ENCODE measurements at places on chromosomes 16 and 17.

DNA sequence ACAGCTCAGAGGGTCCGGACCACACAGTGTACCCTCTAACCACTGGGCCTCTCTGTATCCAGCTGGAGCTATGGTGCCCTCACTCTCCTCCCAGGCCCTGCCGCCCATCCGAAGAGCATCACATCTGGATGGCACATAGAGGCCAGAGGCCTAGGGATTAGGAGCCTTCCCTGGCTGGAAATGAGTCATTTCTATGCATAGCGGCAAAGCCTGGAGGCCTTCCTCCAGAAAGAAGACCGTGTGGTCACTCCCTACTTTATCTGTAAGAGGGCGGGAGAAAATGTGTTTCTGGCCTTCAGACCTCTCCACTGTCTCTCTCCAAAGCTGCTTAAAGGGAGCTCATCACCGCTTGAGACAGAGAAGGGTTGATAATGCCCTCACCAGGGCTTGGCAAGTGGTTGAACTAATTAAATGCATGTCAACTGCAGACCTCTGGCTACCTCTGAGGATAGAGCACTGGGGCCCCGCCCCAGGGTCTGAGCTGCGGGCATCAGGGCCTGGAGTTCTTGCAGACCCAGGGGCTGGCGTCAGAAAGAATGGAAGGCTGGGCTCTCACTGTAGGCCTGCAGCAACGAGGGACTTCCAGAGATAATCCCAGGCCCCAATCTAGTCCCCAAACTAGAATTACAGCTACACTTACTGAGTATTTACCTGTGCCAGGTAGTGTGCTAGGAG lies 122.2 kb downstream of the IRX5 start:
- DNase-seq, result peak; percentile 71

DNA sequence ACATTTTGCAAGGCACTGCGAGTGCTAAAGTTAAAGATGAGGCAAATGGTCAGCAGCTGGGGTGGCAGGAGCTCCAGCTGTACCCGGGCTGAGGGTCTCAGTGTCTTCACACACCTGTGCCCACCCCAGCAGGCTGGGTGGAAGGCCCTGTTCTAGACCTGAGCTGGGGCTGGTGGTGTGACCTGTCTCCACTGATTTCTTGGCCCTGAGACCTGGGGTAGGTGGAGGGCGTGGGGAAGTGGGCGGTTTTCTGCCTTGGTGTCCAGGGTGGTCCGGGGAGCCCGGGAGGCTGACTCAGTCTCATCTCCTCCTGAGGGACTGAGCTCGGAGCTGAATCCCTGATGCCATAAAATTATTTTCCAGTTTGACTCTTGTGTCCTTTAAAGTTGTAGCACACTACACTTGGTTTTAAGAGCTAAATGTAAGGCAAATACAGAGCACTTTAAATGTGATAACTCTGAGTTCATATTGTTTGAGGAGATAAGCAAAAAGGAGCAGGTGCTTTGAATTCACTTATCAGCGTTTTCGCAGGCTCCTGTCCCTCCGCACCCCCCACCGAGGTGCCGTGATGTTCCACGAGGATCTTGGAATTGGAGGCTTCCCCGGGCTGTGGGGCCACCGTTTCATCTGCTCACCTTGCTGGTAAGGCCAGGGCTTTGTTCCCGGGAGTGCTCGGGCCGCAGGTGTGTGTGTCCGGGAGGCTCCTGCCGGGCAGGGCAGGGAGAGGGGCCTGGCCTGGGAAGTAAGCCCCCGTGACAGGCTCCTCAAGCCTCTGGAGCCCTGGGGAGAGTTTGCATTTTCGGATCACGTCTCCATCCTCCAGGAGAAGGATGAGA lies 117.0 kb downstream of the AATF start:
- DNase-seq, result no peak

- no peak for DNase-seq
Observed at GRCh38 chr17:30720013-30720471, 104.5 kb downstream of the CRLF3 start.

DNA sequence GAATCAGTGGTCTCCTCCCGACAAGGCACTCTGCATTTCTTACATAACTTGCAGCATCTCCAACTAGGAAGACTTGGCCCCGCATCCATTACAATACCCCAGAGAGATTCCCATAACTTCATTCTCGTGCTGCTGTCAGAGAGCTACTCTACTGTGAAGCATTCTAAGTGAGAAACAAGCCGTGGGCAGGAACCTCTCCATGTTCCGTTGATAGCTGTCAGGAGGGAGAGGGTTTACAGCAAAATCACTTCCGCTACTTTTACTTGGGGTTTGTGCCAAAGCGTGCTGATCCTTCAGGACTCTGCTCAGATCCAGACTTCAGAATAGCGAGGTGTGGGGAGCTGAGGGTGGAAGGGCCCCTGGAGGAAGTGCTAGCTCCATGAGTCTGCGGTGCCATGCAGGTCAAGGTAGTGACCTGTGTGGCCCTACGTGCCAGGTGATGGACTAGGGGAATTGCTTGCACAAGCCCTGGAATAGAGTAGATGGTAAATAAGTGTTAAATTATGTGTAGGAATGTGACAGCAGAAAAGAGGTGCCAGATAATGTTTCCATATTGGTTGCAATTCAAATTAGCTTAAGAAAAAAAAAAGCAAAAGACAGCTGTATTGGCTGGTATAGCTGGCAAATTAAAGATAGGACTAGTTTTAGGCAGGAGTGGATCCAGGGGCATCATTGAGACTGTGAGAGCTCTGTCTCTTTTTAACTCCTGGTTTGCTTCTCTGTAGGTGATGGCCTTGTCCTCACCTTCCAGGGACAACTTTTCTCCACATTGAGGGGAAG lies 358.5 kb upstream of the ERCC4 start:
- DNase-seq, result no peak

- no peak for DNase-seq
Observed at GRCh38 chr16:21023509-21024202, 123.1 kb downstream of the LYRM1 start.

GRCh38 chr17:77826132-77826873 lies 132.2 kb upstream of the TNRC6C start:
- DNase-seq, result no peak

DNA sequence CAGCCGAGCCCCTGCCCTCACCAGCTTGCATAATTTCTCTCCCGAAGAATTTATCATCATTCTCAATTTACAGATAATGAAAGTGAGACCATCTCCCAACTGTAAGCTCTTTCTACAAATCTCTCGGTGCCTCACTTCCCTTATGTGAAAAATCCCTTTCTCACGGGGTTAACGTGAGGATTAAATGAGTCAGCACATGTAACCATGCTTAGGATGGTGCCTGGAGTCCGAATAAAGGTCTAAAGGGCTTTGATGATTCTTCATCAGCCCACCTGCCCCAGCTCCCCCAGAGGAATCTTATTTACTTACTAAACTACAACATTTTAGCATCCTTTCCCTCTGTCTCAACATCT lies 24.8 kb upstream of the PIK3R6 start:
- no peak for DNase-seq

GRCh38 chr17:59327121-59327980 lies 4.1 kb upstream of the YPEL2 start:
- no peak for DNase-seq

DNA sequence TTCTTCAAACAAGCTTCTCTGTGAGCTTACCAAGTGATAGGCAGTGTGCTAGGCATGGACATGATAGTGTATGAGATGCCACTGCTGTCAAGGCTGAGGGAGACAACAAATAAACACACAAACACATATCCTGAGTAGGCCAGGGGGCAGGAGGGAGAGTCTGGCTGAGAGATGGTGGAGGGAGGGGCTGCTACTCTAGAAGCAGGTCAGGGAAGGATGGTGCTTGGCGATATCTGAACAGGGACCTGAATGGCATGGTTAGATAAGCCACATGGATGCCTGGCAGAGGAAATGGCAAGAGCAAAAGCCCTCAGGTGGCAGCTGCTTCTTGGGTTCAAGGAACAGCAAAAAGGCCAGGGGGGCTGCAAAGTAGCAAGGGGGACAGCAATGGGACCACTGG lies 8.6 kb upstream of the CHST6 start:
- DNase-seq, result no peak

DNA sequence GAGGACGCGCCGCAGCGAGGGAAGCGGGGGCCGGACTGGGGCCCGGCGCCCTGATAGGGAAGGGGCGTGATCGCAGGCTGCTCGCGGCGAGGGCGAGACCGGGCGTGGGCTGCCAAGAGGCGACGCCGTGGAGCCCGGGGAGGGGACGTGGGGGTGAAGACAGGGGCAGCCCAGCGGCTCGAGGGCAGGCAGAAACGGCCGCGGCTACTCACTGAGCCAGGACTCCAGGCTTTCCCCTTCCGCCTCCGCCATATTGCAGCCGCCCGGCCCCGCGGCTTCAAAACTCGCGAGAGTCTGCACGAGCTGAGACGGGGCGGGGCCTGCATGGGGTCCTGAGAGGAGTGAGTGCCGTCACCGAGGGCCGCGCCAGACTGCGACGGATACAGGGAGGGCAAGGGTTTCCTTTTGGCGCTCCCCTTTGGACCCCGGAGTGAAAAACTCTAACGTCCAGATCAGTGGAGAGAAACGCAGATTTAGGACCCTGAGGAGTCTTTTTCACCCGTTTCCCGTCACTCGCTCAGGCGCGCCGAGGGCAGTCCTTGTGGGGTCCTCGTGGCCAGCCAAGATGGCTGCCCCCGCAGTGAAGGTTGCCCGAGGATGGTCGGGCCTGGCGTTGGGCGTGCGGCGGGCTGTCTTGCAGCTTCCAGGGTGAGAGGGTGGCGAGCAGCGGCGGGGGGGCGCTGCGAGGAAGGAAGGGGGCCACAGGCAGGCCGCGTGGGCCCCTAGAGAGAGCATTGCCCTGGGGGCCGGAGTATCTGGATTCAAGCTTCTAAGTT lies at the start of the genes GGA3 and MRPS7:
Gene GGA3, minus strand, starts transcription at position 271 of the 776 bp plus-strand sequence. Its CDS starts 19 bp downstream, at position 252.
Gene MRPS7, plus strand, starts transcription at position 544 of the 776 bp plus-strand sequence. Its CDS starts 22 bp downstream, at position 566.
- DNase-seq, result peak; percentile 95

DNA sequence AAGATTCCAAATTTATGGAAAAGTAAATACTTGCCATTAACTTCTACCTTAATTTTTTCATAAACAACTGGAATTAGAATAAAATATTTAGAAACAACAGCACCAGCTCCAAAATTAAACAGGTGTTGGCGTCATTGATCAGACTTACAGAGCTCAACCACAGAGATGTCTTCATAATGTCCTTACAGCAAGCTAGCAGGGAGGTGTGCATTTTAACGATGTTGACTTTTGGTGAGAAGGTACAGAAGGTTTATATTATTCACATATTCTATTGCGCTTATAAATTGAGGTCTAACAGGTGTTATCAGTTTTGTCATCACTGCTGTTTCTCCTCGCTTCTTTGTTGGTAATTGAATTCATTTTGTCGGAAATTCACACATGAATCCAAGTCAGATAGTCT lies 226.2 kb upstream of the CA10 start:
- no peak for DNase-seq

DNA sequence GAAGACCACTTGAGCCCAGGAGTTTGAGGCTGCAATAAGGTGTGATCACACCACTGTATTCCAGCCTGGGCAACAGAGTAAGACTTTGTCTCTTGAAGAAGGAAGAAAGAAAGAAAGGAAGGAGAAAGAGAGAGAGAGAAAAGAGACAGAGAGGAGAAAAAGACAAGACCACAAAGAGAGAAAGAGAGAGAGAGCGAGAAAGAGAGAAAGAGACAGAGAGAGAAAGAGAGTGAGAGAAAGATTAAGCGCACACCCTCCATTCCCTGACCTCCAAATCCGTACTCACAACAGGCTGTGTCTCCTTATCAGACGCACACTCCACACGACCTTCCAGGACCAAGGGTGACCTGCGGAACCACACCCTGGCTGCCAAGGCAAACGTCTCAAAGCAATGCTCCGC lies 19.6 kb downstream of the KLHDC4 start:
- DNase-seq, result no peak

GRCh38 chr16:50781043-50781442 lies 39.2 kb downstream of the CYLD start:
- no peak for DNase-seq

DNA sequence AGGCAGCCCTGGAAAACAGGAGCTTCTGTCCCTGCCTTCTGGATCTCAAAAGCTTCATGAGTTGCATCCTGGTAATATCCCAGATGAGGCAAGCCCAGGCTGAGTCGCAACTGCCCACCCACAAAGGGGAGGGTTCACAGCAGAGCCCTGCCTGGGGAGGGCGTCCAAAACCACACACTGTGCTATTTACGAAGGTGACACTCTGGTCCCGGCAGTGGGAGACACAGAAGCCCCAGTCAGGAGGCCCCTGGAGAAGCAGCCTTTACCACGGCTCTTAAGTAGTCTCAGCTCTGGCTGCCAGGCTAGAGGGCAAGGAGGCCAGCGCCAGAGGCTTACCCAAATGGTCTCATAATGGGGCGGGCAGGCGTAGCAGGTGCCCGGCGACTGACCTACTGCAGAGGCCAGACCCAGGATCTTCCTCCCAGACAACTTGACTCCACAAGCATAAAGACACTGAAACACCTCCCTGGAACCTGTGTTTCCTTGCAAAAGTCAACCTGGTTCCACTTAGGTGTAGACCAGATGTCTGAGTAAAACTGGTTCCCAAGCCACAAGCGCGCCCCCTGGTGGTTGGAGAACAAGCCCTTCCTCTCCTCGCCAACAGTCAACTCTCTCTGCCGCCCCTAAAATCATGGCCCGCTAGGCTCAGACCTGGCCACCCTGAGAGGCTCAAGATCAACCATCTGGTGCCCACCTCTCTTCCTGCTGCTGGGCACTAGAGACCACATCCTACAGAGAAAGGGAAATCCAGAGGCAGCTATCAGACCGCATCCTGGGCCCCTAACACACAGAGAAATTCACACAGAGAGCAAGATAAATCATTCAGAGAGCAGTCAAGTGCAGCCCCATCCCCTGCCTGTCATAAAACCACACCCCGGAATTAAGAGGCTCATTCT lies 5.2 kb downstream of the AXIN2 start:
- DNase-seq, result peak; percentile 56

- DNase-seq, result peak; percentile 97
Observed at GRCh38 chr17:82489117-82489516, 30.4 kb upstream of the FOXK2 start.

GRCh38 chr17:16463358-16464302 lies 28.4 kb downstream of the LRRC75A start:
- DNase-seq, result no peak

DNA sequence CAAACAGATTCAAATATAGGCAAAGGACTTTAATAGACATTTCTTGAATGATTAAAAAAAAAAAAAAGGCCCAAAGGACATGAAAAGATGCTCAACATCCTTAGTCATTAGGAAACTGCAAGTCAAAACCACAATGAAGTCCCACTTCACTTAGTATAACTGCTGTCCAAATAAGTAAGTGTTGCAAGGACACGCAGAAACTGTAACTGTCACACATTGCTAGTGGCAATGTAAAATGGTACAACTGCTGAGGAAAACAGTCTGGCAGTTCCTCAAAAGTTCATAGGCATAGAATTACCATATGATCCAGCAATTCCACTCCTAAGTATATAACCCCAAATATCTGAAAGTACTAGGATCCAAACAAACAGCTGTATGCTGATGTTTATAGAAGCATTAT lies 112.7 kb downstream of the BRIP1 start:
- no peak for DNase-seq

DNA sequence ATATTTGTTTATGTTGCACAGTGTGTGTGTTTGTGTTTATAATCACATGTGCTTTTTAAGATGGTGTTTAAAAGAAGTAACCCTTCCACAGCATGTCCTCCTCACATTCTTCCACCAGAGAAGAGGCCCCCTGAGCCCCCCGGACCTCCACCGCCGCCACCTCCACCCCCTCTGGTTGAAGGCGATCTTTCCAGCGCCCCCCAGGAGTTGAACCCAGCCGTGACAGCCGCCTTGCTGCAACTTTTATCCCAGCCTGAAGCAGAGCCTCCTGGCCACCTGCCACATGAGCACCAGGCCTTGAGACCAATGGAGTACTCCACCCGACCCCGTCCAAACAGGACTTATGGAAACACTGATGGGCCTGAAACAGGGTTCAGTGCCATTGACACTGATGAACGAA lies 69.2 kb downstream of the CDK12 start:
- DNase-seq, result no peak

GRCh38 chr16:27449434-27450195 lies 47.6 kb downstream of the IL21R start:
- DNase-seq, result no peak

Data from MG63 (cell line).